ENCODE measurements at places on chromosomes 5 and 9.

GRCh38 chr5:36936309-36936708, 59.7 kb downstream of the NIPBL start:
- DNase-seq: no peak

DNA sequence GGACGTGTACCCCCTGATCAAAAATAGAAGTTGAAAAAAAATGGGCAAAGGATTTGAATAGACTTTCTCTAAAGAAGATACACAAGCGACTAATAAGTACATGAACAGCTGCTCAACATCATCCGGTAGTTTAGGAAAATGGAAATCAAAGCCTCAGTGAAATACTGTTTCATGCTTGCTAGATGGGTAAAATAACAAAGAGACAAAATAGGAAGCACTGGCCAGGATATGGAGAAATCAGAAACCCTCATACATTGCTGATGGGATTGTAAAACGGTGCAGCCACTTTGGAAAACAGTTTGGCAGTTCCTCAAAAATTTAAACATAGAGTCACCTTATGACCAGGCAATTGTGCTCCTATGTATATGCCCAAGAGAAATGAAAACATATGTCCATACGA, 65.0 kb upstream of the SUB1 start:
- no peak for DNase-seq

GRCh38 chr5:54658010-54658409, 140.5 kb downstream of the SNX18 start:
- no peak for DNase-seq

DNA sequence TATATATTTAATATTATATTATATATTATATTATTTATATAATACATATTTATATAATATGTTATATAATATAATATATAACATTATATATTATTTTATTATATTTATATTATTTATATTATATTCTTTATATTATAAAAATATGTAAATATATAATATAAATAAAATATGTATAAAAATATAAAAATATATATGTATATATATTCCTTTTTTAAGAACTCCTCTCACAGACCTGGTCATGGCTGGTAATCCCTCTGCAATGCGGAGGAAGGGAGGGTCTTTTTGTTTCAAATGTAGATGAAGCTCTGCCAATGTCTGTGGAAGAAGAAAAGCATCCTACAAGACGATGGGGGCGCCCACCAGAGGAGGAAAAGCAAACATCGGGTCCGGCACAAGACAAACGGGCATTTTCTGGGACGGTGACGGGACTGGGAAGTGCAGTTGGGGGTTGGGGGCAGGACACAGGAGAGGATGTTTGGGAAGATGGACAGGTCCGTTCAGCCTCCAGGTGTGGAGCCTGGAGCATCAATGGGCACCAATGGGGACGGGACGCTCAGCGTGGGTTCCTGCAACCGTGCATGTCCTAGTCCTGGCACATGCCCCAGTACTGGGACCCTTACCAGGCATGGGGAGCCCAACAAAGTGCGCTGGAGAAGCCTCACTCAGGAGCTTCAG, 194.0 kb downstream of the IRX1 start:
- DNase-seq: no peak

GRCh38 chr5:104170926-104171325, 608.3 kb upstream of the NUDT12 start:
- no peak for DNase-seq

DNA sequence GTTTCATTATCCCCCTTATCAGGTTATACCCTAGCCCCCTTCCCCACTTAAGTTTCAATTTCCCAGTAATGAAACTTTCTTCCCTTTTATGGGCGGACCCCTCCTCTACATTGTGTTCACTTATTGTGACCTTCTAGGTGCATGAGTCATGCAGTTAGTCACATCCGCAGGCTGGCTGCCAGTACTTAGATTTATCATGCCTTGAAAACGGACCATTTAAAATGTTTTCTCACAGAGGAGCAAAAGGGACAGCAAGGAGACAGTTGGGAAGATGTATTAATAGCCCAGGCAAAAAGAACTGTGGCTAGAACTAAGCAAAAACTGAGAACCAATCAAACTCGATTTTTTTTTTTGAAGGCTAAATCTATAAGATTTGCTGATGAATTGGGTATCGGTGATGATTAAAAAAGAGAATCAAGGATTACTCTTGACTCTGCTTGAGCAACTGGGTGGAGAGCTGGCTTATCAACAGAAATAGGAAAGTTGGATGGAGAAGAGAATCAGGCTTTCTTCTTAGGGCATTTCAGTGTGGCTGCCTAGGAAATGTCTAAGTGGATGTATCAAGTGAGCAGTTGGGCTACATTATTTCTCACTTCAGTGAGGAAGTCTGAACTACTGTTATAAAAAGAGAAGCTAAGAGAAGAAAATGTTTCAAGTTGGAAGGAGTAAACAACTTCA, 615.0 kb downstream of the HINT1 start:
- no peak for DNase-seq

DNA sequence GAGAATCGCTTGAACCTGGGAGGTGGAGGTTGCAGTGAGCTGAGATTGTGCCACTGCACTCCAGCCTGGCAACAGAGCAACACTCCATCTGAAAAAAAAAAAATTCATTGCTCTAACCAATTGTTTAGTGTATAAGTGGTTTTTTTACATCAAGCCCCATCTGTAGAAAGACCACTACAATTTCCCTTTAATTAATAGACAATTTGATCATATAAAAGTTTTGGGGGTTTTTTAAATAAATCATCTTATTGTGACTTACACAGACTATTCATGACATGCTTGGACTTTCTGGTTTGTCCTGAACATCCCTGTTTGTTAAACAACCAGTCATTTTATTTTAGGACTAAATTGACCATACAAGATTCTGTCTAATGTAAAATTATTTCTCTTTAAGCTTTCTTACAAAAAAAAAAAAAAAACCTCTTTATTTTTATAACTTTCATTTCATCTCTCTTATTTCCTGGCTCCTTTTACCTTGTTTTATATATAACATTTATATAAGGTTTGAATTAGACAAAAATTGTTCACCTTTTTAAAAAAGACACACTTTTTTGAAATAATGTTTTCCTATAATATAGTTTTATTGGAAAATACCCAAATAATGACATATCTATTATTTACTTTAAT, 9.8 kb upstream of the FANCC start:
- no peak for DNase-seq

GRCh38 chr5:148063861-148064260, at the start of gene SPINK5:
Gene SPINK5, plus strand, starts transcription at chr5:148063980. Its CDS starts 65 bp downstream, at chr5:148064045.
- DNase-seq: no peak

DNA sequence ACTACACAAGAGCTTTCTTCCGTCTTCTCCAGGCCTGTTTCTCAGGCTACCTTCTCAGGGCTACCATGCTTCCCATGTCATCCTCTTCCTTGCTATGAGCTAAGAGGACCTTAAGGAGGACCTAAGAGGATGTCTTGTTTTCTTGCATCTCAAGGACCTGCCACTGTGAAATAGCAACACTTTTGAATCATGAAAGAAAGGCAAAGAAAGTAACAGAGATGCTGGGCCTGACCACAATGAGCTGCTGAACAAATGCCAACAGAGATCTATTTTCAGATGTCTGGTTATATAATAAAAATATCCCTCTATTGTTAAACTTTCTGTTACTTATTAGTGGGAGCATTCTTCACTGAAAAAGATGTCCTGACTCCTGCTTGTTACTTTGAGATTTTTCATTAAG, 36.7 kb upstream of the ANXA1 start:
- no peak for DNase-seq

GRCh38 chr5:139422307-139422893, 16.9 kb downstream of the DNAJC18 start:
- no peak for DNase-seq

DNA sequence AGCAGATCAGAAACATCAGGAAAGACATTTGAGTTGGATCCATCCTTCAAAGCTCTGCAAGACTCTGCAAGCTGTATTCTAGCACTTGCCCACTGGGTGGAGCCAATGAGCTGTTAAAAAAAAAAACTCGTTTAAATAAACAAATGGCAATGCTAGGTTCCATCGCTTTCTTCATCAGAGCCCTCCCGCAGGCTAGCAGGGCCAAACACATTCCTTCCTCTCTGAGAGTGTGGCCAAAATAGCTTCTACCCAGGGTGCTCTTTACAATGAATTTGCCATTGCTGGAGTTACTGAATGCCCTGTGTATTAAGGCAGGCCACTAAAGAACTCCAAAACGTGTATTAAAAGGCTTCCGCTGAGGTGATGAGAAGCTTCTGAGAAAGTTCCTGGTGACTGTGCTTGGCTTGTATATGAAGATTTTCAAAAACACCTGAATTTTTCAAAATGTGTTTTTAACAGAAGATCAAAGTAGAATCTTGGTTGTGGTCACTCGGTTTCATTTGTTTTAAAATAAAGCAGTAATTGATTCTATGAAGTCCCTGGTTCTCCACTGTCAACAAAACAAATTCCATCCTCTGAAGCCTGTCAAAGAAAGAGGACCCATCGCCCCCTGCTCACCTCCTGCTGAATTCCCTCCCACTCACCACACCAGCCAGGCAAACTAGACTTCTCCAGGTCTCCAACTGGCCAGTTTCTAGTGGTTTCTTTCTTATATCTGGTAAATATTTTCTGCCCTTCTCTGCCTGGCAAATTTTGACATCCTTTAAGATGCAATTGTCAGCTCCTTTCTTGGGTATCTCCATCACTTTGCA, 36.5 kb upstream of the EQTN start:
- DNase-seq: peak; percentile 19

DNA sequence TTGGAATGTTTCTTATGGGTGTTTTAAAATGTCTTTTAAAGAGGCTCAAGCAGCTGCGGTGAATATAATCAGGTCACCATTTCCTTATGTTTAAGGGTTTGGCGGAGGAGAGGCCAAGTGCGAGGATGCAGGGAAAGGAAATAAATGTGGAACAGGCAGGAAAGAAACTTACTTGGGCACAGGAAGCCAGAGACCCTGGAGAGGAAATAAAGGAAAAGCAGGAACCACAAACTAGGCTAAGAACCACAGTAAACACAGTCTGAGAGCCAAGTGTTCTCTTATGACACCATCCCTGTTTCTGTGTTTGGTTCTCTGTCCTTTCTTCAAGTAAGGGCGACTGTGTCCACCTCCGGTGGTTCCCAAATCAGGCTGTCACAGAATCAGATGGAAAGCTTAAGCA, 166.5 kb downstream of the C9orf152 start:
- DNase-seq: no peak

DNA sequence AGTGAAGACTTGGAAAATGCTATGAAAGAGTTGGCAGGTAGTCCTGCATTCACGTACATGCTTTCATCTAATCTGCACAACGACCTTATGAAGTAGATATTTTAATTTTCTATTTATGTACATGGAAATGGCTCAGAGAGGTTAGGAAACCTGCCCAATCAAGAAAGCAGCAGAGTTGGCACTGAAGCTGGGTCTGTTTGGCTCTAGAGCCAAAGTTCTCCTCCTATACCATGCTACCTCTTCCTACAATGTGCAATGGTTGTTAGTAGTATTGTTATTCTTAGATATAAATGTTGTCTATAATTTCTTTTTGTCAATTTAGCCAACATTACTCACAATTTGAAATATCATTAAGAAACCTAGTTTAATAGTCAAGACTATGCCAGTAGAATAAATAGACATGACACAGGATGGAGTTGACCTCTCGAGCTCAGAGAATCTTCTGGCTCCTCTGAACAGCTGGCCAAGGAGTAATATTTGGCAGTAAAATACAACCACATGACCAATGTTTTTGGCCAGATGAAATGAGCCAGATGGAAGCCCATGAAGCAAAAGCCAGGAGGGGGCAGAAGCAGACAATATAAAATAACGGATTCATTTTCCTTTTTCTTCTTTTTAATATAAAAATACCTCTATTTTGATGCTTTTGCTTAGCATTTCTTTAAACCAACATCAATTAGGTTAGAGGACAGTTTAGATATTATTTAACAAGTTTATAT, 542.3 kb downstream of the PDE4D start:
- no peak for DNase-seq

DNA sequence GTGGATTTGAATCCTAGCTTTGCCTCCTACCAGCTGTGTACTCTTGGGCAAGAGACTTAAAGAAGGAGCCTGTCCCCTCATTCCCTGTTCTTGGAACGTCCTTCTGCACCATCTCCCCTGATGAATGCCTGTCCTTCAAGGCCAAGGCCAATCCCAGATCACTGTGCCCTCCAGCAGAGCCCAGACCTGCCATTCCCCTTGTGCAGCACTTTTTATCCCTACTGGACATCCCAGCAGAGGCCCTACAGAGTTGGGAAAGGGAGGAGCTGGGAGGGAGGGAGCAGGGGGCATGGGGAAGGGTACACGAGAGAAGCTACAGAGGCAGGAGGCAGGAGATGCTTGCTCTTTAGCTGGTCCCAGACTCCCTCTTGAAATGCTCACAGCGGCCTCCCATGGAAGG, 223.9 kb downstream of the PBX3 start:
- no peak for DNase-seq

DNA sequence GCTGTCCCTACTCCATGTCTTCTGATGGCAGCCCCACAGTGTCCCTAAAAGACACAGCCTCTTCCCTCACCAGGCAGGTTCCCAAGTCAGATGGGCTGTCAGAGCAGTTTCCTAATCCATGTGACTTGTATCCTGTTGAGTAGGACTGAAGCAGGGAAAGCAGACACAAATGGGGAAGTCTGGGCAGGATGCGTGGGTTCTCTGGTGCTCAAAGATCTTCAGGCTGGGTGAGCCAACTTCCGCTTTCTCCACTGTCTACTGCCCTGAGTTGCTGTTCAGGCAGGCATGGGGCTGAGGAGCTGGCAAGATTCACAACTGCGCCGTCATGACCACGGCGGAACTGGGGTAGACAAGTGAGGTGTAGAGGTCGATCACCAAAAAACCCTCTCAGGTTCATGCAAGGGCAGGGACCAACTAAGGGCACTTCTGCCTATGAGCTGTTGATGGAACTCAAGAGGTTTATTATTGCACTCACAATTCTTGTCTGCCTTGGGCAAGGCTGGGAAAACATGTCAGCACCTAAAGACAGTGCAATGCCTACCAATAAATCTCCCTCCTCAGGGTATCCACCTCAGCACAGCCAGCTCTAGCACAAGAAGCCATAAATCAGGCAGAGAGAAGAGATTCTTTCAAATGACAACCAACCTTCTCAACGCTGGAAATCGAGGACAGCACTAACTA, 83.4 kb downstream of the RAPGEF1 start:
- DNase-seq: no peak

DNA sequence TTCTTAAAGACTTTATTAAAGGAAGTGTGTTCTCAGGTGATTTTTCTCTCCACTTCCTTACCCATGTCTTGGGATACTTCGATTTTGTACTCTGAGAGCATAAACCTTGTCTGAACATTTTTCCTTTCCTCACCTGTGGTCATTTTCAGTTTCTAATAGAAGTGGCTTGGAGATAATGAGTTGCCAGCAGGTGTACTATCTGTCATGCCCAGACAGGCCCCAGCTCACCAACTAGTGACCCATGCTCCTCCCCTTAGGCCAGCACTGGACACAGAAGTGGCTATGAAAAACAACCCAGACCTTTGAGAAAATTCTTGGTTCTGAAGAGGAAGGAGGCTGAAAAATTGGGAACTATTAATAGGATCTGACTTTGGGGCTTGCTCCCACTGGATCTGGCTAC, 49.2 kb upstream of the SMIM32 start:
- DNase-seq: no peak
